Right forelimb (tissue), 1 donor: ENCODE measurements at places on chromosomes 13 and 19.

DNA sequence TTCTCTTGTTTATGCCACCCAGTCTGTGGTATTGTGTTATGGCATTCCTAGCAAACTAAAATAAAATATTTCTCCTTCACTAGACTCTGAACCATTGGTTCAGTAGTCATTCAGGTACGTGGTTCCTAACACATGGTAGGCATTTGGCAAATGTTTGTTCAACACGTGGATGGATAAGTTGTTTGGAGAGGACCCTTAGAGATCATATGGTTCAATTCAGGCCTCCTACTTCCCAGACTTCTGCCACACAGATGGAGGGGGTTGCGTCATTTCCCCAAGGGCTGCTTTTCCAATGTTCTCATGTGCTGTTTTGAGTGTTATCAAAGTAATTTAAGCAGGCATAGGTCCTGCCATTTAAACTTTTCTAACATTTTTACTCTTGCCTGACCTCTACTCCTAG lies 6.7 kb downstream of the CXCL17 start:
- no peak for DNase-seq

DNA sequence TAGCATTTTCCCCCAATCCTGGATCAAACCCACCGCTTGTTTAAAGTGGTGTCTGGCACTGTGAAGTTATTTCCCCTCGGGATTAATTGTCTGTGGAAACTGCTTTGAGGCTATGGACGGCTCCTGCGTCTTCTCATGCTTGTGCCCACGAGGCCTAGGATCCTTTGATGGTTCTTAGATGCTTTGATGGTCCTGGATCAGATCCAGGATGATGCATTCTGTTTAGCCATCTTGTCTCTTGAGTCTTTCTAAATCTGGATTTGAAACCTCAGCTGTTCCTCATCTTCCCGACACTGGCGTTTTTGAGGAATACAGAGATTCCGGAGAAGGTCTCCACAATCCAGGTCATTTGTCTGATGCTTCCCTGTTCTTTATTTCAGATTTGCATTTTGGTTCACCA lies 36.1 kb upstream of the USP29 start:
- DNase-seq: no peak

GRCh38 chr13:71291842-71292146 lies 575.2 kb downstream of the DACH1 start:
- DNase-seq: no peak

- DNase-seq: peak; percentile 2
Observed at GRCh38 chr13:26988059-26988769, 183.4 kb downstream of the USP12 start.

- no peak for DNase-seq
Observed at GRCh38 chr13:113962386-113962785, 11.5 kb downstream of the C13orf46 start.

- no peak for DNase-seq
Observed at GRCh38 chr13:40060296-40061007, 405.0 kb downstream of the COG6 start.

- DNase-seq: no peak
Observed at GRCh38 chr19:4722671-4723594, 709 bp downstream of the DPP9 start.

DNA sequence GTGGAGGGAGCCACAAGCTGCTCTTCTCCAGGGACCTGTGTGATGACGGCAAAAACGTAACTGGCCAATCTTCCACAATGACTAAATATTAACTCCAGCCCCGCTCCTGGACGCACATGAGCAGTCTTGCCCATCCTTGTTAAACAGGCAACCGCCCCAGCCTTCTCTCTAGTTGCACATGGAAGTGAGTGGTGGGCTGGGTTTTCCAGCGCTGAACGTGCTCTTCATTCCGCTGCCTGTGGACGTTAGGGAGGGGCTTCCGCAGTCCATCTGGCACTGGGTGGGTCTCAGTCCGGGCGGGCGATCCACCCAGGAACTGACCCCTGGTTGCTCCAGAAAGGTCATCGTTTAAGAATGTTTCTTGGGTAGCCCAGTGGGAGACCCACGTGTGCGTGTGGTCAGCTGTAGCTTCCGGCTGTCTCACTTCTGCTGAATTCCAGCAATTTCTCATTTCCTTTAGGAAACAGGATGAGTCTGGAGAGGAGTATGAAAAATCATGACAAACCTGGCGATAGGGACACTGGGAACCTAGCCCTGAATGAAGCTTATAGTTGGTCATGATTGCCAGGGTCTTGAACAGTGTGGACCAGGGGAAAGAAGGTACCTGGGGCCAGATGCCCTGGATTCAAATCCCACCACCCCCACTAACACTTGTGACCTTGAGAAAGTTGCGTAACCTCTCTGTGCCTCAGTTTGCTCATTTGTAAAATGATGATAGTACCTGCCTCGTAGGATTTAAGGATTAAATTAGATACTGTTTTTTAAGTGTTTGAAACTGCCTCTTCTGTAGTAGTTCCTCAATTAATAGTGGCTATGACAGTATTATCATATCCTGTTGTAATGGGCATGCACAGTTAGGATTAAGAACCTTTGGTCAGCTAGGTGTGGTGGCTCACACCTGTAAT lies 92.6 kb downstream of the SIPA1L3 start:
- peak; percentile 64 for DNase-seq

GRCh38 chr19:3068071-3068470 lies 5.8 kb upstream of the TLE5 start:
- peak; percentile 69 for DNase-seq

DNA sequence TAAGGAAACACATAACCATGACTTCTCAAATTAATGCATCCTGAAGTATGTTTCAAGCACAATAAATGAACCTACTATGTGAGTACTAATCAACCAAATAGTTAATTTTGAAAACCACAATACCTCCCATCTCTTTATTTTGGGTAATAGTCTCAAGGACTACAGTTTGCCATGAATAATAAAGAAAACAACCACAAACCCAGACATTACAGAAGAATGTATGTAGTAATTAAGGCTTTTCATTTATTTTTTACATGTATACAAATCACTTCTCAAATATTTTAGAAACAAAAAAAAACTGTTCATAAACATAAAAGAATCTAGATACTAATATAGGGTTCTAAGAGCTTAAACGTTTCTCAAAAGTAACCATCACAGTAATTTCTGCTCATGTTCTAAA lies 6.8 kb downstream of the KATNAL1 start:
- DNase-seq: no peak

GRCh38 chr19:35973487-35973886 lies 21.5 kb upstream of the SDHAF1 start:
- no peak for DNase-seq

DNA sequence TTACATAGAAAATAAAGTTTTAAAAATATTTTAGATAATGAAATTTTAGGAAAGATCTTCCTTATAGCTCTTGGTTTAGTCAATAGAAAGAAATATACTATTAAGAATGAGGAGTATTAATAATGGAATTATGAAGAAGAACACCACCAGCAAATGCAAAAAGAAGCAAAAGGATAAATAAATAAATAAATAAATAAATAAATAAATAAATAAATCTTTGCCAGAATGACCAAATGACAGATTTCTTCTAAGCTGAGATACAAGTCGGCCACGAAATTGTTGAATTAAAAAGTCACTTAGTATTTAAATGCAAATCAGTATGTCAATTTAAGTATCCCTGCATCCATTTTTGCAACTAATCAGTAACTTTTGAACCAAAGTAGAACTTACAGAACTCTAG lies 95.9 kb downstream of the DACH1 start:
- DNase-seq: no peak

DNA sequence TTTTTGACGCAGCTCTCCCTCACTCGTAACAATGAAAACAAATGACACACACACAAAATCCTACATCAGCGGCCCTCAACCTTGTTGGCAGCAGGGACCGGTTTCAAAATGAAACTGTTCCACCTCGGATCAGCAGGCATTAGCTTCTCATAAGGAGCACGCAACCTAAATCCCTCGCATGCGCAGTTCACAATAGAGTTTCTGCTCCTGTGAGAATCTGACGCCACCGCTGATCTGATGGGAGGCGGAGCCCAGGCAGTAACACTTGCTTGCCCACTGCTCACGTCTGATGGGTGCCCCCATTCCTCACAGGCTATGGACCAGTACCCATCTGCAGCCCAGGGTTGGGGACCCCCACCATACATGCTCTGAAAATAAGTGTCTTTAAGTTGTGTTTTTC lies 43.4 kb downstream of the DHRS12 start:
- no peak for DNase-seq

- DNase-seq: no peak
Observed at GRCh38 chr19:3196064-3196932, 10.6 kb downstream of the NCLN start.

GRCh38 chr13:96710166-96710862 lies 284.0 kb downstream of the OXGR1 start:
- DNase-seq: no peak

- no peak for DNase-seq
Observed at GRCh38 chr13:57128909-57129308, 11.8 kb upstream of the PRR20A start.

DNA sequence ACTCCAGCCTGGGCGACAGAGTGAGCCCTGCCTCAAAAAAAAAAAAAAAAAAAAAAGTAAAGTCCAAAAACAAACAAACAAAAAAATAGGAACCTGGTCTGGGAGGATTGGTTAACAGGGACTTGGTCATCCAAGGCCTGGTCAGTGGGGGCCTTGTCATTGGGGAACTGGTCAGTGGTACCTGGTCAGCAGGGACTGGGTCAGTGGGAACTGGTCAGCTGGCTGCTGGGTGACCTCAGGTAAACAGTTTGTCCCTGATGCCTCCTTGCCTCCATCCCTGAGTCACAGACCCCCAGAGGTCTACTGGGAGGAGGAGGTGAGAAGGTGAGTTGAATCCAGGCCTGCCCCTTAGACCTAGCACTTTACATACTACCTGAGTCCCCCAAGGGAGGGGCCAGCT lies 5.7 kb upstream of the ZNF14 start:
- DNase-seq: no peak

DNA sequence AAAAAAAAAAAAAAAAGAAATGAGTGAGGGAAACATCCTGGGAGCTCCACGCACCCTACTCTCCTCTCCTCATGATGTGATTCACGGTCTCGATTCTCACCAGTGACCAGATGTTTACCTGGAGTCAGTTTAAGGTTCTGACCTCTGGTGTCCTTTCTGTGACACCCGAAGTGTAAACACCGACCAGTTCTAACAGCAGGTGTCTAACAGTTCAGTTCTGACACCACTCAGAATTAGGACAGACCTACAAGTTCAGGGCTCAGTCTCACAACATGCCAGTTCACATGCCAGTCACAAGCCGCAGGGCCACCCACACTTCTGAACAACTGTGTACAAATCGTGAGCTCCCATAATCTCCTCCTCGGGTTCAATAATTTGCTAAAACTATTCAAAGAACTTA lies 6.0 kb downstream of the ZNF564 start:
- no peak for DNase-seq

- DNase-seq: no peak
Observed at GRCh38 chr13:28346154-28346553, 148.8 kb downstream of the FLT1 start.

DNA sequence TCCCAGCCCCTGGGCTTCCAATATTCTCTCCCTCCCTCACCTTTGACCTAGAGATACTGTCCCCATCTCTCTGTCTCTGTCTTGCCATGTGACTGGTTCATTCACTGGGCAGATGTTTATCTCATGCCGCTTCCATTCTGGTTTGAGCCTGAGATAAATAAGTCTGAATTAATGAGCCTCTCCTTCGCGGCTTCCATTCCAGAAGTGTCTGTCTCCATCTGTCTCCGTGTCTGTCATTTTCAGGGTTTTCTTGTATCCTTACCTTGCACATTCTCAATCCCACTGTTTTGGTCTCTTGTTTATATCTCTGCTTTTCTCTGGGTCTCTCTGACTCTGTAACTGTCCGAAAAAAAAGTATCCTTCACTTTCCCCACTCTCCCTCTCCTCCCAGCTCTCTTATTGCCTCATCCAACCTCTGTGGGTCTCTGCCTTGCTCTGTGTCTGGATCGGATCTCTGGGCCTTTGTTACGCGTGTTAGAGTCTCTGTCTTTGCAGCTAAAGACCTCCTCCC lies 4.3 kb downstream of the SPHK2 start:
- no peak for DNase-seq

GRCh38 chr13:79591493-79591892 lies 110.5 kb downstream of the NDFIP2 start:
- no peak for DNase-seq

- DNase-seq: no peak
Observed at GRCh38 chr13:73337532-73337931, 278.7 kb downstream of the KLF5 start.

- DNase-seq: peak; percentile 91
Observed at GRCh38 chr19:47112166-47112996, 1.2 kb downstream of the ZC3H4 start.

- DNase-seq: no peak
Observed at GRCh38 chr19:15557223-15557622, 48.9 kb downstream of the CYP4F22 start.

DNA sequence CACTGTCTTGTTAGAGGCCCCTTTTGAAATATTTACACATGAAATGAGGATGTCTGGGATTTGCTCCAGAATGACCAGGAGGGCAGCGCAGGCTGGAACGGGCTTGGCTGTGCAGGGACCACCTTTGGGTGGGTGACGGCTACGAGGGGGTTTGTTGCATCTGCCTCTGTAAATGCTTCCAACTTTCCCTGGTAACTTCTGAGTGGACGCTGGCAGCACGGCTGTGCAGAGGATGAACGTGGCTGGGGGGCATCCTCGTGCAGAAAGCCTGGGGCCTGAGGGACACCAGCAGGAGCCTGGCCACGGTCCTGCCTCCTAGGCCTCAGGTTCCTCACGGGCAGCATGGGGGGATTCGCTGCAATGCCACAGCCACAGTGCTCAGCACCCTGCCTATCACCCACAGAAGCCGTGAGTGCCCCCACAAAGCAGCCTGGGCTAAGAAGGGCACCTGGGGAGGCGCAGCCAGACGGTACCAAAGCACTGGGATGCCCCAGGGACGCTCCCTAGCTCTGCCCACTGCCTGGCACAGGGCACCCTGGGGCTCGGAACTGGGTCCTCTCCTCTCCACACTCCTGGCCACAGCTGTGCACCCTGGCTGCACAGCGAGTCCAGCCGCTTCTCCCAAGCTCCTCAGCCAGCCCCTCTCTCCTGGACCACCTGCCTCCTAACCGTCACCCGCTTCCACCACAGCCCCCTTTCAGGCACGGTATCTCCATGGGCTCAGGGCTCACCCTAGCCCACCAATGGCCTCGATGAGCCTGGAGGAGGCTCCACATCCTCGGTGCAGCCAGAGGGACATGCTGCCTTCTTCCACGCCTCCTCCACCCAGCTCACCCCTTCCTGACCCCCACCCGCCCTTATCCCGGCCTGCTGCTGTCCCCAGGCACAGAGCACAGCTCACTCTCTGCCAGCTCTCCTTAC lies 44.5 kb downstream of the MLLT1 start:
- DNase-seq: no peak

DNA sequence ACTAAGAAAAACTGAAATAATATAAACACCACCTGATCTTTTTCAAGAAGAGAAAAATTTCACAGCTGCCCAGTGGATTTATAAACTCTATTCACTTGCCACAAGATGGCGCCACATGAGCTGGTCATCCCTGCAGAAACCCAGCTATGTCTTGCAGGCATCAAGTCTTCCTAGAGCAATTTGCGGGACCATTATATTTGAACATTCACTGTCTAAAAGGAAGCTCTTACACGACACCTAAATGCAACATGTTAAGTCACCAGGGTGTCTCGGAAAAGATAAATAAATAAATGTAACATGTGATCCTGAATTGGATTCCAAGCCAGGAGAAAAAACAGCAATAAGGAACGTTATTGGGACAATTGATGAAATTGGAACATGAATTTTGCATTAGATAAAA lies 20.3 kb upstream of the AKT2 start:
- peak; percentile 82 for DNase-seq

GRCh38 chr13:90968166-90968904 lies 379.2 kb upstream of the MIR17HG start:
- no peak for DNase-seq

GRCh38 chr19:34261334-34262109 lies 7.2 kb downstream of the GARRE1 start:
- no peak for DNase-seq

- no peak for DNase-seq
Observed at GRCh38 chr13:30037306-30037705, 186.9 kb upstream of the UBL3 start.
